HCEC 1CT (cell line): ENCODE measurements at places on chromosomes 1 and 21.
A peak's percentile ranks its signal among the peaks of the same experiment; 100 is the strongest.

GRCh38 chr1:26858160-26858559 is 4.8 kb upstream of the SFN start:
- no peak for DNase-seq

DNA sequence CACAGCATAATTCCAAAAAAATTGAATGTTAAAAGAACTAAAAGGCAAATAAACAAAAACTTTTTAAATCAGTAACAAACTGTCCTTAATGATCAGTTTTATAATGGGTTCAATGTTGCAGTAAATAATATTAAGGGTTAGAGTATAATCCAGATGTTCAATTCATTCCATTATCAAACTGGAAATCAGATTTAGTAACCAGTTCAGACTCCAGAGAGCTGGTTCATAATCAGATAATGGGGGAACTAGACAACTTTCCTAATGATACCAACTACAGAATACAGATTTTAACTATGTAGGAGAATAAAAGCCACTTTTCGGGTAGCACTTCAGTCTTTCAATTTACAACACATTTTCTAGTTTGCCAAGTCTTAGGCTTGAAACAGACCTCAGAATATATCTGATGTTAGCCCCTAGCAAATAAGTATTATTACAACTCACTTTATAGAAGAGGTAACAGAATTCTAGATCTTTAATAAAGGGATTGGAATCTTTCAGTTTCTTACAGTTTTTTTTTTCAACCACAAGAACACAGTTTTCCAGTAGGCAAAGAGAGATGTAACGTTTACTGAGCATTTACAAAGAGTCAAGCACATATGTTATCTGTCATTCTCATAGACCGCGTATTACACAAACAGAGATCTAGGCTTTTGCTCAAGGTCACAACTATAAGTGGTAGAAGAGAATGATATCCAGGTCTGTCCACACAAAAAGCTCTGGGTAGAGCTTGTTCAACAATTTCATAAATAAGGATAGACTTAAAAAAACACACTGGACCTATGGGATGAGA is 1.9 kb upstream of the DCAF6 start:
- peak; percentile 53 for DNase-seq

GRCh38 chr1:180533266-180533987 is 25.3 kb upstream of the OVAAL start:
- DNase-seq, result peak; percentile 53

- no peak for DNase-seq
Observed at GRCh38 chr1:153506386-153506785, 29.4 kb downstream of the S100A6 start.

DNA sequence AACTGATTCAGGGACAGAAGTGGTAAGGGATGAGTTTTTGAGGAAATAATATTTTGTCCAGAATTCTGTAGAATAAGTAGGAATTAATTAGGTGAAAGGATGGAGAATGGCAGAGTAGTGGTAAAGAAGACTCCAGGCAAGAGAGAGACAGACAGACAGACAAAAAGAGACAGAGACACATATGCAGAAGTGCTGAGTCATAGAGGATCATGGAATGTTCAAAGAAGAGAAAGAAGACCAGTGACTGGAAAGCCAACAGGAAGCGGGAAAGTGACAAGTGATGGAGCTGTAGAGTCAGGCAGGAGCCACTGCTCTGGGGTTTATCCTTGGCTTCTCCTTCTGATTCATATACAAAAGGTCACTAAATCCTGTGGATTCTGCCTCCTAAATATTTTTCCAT is 85.9 kb downstream of the UROD start:
- peak; percentile 22 for DNase-seq

GRCh38 chr1:235079443-235080296 is 49.0 kb downstream of the TOMM20 start:
- DNase-seq, result peak; percentile 55

DNA sequence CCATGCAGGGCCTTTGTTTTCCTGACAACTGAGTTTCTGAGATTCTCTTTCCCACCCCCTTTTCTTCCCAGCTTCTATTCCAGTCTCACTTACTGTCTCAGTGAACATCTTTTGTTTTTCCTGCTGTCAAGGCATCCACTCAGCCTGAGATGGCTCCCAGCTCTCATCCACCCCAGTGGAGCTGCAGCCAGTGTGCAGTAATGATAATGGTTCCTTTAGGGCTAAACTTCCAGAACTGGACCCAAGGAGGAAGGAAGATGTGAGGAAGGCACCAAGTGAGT is 44.4 kb upstream of the KIRREL1 start:
- DNase-seq, result no peak

DNA sequence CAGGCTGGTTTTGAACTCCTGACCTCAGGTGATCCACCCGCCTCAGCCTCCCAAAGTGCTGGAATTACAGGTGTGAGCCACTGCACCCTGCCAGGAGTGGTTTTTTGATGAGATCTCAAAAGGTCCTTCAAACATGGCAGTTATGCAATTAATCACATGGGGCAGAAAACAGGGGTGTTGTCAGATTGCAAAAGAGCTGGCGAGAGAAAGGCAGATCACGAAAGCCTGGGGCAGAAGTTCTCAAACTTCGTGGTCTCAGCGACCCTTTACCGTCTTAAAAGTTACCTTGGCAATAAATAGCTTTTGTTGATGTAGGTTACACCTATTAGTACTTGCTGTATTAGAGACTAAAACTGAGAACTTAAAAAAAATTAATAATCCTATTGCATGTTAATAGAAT is 16.1 kb downstream of the CNR2 start:
- no peak for DNase-seq

- DNase-seq, result no peak
Observed at GRCh38 chr1:168736520-168736919, 7.5 kb upstream of the DPT start.

GRCh38 chr1:40050863-40051262 is 10.3 kb downstream of the CAP1 start:
- DNase-seq, result no peak

DNA sequence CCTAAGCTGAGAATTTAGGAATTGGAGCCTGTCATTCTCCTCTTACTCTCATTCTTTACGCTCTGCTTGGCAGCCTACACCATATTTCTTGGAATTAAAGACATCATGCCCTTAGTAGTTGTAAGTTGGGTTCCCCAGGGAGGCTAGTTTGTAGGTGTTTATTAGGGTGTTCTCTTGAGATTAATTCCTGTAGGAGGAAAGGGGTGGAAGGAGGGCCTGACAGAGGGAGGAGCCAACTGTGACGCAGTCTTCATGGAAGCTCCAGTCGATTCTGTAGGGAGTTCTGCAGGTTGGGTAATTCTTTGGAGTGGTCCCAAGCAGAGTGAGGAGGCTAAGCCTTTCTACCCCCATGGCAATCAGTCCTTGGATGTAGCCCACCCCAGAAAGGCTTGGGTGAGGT is 111.4 kb downstream of the HHAT start:
- DNase-seq, result no peak

DNA sequence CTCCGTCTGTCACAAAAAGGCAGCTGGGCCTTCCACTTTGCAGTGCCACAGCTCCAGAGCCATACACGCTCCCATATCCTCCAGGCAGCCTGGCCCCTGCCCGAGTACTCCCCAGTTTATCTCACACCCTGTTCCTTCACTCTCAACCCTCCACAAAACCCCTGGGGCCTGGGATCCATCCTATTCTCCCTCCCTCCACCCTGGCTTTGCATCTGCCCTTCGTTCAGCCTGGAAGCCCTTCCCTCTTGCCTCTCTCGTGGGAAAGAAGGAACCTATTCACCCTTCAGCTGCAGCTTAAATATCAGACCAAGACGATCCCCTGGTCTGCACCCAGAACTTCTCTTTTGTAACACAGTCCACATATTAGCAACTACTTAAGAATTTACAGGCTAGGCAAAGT is 56.7 kb downstream of the CAMK2N1 start:
- peak; percentile 36 for DNase-seq

- DNase-seq, result no peak
Observed at GRCh38 chr1:175750366-175751071, 7.1 kb upstream of the TNR start.

- no peak for DNase-seq
Observed at GRCh38 chr1:64842224-64842623, 97.3 kb downstream of the RAVER2 start.

DNA sequence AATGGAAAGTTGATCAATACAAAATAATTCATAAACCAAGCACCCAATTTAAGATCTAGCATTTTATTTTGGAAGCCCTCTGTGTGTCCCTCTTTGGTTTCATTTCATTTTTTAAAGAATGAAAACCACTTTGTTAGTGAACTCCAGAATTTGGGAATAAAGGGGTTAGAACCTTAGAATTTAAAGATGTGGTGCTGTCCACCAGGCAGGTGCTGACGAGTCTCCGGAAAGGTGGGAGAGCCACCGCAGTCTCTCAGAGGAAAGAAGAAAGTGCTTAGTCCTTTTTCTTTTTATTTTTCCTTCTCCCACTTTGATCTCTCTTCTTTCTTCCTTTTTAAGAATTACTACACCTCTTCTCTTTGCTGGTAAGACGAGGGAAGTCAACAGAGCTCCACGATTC is 20.5 kb upstream of the HIVEP3 start:
- no peak for DNase-seq

- no peak for DNase-seq
Observed at GRCh38 chr1:28682840-28683239, 14.3 kb downstream of the GMEB1 start.

- no peak for DNase-seq
Observed at GRCh38 chr1:19695772-19696171, 31.1 kb downstream of the HTR6 start.

DNA sequence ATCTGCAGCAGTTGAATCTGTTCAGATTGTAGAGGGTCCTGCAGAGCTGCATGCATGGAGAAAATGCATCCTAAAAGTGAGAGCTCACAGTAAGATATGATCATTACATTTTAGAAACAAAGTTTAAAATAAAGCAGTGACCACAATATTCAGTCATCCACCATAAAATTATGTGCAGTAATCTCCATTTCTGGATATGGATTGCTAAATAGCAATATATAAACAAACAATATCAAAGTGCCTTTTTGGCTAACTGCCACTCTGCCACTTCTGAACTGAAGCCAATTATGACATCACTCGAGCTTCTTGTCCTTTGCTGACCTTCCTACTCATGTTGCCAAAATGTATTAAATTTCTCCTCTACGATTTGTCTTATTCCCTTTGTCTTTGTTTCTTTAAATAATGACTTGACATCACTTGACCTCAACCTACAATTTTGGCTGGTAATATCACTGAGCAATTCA is 262.0 kb upstream of the CXADR start:
- DNase-seq, result no peak

DNA sequence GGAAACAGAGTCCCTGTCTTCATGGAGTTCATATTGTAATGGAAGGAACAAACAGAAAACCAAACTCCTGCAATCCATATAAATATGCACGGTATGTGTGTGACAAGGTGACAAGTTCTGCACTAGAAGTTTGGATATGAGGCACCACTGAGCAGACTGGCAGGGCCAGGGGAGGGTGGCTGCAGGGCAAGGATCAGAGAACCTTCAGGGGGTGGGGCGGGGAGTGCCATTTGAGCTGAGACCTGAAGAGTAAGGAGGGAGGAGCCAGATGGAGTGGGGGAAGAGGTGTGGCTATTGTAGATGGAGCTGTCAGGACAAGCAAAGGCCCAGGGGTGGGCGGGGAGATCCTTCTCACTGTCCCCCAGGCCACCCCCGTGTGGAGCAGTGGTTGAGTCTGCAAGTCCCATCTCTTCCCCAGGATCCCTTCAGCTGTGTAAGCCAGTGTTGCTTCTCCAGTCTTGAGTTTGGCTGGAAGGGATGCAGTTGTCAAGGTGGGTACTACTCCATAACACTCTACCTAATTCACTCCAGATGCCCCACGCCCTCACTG is 76.4 kb downstream of the ATP5PO start:
- no peak for DNase-seq

DNA sequence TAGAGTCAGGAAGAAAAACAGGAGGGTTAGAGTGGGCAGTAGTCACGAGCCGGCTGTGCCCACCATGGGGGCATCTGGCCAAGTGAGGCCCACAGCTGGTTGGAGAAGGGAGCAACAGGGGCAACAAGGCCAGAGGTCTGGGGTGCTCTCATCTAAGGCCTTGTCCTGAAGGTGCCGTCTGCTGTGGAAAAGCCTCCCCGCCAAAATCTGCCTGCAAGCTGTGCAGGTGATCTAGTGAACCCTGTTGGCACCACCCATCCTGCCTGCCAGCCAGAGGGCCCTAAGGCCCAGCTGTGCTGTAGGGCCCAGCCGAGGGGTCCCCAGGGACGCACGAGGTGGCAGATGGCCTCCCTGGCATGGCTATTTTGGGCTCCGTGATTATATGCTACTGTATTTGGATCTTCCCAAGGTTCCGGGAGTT is 51.3 kb downstream of the LGR6 start:
- DNase-seq, result no peak

DNA sequence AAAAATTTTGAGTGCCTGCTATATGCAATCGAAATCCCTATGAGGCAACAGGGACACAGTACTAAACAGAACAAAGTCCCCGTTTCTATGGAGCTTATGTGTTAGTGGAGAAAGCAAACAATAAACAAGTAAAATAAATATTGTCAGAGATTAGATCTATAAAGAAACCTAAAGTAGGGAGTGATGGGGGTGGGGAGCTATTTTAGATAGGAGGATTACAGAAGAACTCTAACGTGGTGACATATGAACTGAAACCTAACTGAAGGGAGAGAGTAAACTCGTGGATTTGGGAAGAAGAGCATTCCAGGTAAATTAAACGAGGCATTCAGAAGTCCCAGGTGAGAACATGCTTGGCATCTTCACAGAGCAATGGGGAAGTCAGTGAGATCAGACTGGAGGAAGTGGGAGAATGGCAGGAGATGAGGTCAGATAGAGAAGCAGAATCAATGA is 154.5 kb downstream of the DENND1B start:
- DNase-seq, result no peak

- DNase-seq, result no peak
Observed at GRCh38 chr1:9780554-9781110, 43.1 kb downstream of the CLSTN1 start.

DNA sequence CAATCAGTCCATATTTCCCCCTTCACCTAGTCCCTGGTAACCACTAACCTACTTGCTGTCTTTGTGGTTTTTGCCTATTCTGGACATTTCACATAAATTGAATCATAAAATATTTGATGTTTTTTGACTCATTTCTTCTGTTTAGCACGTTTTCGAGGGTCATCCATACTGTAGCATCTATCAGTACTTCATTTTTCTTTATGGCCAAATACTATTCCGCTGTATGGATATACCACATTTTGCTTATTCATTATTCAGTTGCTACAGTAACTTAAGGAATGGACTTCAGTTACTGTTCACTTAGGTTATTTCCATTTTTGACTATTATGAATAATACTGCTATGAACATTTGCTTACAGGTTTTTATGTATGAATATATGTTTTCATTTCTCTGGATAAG is 12.3 kb downstream of the PBX1 start:
- DNase-seq, result no peak

DNA sequence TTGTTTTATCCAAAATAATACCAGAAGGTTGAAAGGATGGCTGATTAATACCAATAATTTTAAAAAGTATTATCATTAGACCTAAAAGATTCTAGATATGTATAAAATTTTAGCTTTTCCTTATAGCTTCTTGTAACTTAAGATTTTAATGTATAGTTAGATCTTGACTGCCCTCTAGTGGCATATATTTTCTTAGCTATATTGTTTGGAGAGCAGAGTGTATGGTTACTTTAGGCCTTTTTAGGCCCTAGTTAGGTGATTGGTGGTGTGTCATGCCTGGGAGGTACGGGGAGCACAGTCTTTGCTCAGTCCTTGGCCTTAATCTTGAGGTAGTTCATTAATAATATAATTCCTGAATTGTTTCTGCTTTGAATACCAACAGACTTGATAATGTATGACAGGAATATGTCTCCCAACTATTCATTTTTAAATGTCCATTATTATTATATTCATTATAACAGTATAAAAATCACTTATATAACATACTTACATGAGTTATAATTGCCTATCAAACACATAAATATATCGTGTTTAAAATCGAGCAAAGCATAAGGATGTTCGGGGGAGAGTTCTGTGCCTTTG is 328.4 kb downstream of the ZP4 start:
- peak; percentile 45 for DNase-seq
